NCI-H345 (cell line): ENCODE measurements at places on chromosomes 6 and 20.

GRCh38 chr6:32554116-32554965 lies 24.3 kb upstream of the HLA-DRB5 start:
- DNase-seq, result no peak

GRCh38 chr6:90502866-90503407 lies 83.9 kb downstream of the MAP3K7 start:
- peak; percentile 86 for DNase-seq

GRCh38 chr6:47308552-47309290 lies 984 bp downstream of the TNFRSF21 start:
- DNase-seq, result peak; percentile 13

DNA sequence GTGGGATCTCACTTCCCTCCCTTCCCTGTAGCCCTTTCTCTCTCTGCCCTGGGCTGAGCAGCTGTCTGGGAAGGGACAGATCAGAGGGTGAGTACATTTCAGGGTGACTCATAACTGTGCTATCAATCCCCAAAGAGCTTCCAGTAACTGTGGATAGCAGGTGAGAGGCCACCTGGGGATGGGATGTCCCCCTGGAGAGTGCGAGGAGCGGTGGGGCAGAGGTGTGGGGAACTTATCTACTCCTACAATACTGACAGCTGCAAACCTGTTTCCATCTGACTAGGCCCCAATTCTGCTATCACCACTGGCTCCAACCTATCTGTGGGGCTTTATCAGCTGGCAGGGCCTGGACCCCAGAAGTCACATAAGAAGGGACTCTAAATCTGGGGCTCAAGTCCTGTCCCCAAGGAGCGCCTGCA lies 32.6 kb downstream of the KCNK5 start:
- no peak for DNase-seq

DNA sequence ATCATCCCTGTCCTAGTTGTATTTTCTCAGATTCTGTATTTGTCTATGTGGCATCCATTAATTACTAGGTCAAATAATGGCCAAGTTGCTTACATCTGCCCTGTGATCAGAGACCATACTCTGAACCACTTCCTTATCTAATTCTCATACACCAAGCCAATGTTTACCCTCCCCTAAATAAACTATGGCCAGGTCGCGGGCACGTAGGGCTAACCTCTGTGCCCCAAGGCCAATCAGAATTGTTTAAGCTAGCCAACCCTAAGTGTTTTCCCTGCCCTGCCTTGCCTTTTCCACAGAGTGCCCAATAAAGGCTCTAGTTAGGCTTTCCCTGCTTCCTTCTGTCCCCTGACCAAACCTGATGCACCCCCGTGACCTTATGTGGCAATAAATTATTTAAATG lies 2.8 kb upstream of the CALHM4 start:
- DNase-seq, result no peak

GRCh38 chr6:16388488-16388887 lies 150.1 kb downstream of the GMPR start:
- no peak for DNase-seq

GRCh38 chr20:20489054-20489453 lies 121.2 kb downstream of the INSM1 start:
- no peak for DNase-seq

DNA sequence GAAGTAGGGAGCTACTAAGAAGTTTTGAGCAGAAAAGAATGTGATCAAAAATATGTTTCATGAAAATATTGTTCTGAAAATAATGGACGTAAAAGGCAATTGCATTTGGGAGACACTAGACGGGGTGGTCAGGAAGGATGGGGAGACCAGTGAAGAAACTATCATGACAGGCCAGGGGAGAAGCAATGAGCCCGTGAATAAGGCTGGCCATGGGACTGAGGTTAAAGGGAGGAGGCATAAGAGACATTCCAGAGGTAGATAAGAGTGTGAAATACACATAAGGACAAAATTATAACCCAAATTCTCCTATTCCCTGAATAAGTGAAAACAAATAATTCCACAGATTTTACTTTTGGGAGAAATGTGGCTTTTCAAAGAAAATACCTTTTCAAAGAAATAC lies 51.7 kb downstream of the MARCKS start:
- DNase-seq, result no peak

DNA sequence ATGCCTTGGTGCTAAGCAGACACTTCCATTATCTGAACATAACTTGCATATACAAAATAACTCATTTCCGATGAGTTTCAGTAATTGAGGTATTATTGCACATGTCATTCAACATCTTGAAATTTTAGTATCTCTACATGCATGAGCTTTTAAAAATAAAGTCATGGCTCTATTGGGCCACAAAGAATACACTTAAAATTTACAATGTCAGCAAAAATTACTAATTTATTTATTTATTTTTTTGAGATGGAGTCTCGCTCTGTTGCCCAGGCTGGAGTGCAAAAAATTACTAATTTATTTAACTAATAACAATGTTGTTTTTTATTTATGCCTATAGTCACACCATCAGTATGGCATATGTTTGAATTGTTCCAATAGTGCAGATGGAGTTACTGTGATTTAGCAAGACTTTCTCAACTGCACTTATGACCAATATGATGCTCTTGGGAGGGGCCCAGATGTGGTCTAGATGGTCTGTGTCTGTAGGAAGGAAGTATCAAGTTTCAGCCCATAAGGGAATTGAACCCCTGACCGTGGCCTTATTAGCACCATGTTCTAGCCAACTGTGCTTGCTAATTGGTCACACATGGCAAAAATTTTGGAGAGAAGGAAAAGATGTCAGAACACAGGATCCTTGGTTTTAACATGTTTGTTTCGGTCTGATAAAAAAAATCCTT lies 370.7 kb upstream of the TSHZ2 start:
- no peak for DNase-seq

DNA sequence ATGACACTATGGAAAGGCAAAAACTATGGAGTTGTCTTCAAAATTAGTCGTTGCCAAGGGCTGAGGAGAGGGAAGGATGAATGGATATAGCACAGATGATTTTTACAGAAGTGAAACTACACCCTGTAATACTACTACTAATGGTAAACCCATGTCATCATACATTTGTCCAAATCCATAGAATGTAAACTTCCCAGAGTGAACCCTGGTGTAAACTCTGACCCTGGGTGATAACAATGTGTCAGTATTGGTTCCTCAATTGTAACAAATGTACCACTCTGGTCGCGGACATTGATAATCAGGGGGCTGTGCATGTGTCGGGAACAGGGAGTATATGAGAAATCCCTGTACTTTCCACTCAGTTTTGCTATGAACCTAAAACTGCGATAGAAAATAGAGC lies 72.2 kb downstream of the CNBD2 start:
- DNase-seq, result no peak
